Upper lobe of left lung (tissue), 6 donors: ENCODE measurements at places on chromosomes 7 and 10. TPM values are rescaled to one million over a fixed set of nuclear protein-coding genes. Genes with fewer than 3 reads are reported as not detected.

CCDC6 gene
- 42.5 TPM for total RNA-seq

FAM25A gene
- total RNA-seq = not detected

DNA sequence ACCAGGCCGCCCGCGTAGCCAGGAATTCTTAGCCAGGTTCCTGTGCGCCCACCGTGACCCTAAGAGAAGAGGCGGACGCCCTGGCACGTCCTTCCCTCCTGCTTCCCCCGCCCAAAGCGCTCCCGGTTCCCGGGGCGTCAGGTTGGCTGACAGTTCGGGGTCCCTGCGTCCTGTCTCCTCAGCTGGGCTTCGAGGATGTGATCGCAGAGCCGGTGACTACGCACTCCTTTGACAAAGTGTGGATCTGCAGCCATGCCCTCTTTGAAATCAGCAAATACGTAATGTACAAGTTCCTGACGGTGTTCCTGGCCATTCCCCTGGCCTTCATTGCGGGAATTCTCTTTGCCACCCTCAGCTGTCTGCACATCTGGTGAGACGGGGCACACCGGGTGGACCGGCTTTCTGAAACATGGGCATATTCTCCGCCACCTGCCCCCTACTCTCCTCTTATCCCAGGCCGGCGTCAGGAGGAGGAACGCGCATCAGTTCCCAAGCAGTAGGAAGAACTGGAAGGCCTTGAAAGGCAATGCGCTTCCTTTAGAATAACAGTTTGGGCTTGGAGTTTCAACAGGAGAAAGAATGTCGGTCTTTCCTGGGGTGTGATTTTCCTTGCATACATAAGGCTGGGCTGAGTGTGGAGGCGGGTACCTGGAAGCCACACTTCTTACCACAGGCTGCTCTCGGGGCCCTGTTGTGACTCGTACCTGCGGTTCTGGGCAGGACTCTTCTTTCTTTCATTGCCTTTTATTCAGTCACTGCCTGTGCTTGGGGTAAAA lies 728 bp downstream of the CAV2 start:
- peak; percentile 62 for DNase-seq

DNA sequence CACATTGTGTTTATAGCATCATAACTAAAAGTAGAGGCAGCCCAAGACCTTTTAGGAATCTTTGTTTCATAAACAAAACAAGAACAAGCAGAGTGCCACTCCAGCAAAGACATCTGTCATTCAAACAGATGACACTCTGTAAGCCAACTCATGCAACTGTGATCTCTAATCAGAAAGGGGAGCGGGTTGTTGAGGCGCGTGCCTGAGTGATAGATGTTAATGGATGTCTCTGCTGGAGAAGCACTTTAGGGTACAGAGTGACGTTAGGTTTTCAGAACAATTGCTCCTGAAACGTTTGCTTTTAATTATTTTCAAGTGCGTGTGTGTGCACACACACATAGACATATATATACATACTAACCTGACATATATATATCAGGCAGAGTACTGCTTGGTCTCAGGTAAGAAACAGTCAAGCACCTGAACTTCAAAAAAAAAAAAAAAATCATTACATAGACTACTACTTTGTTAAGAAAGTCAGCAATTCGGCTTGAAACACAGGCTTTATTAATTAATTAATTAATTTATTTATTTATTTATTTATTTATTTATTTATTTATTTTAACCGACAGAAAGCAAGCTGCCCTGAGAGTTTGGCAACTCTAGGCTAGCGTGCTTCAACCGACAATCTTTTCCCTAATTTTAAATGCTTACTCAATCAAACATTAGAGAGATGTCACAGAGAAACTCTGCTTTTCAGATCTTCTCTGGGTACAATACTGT lies 109.1 kb downstream of the POU6F2 start:
- no peak for DNase-seq

RPS24 gene
- 992 TPM for total RNA-seq

DNA sequence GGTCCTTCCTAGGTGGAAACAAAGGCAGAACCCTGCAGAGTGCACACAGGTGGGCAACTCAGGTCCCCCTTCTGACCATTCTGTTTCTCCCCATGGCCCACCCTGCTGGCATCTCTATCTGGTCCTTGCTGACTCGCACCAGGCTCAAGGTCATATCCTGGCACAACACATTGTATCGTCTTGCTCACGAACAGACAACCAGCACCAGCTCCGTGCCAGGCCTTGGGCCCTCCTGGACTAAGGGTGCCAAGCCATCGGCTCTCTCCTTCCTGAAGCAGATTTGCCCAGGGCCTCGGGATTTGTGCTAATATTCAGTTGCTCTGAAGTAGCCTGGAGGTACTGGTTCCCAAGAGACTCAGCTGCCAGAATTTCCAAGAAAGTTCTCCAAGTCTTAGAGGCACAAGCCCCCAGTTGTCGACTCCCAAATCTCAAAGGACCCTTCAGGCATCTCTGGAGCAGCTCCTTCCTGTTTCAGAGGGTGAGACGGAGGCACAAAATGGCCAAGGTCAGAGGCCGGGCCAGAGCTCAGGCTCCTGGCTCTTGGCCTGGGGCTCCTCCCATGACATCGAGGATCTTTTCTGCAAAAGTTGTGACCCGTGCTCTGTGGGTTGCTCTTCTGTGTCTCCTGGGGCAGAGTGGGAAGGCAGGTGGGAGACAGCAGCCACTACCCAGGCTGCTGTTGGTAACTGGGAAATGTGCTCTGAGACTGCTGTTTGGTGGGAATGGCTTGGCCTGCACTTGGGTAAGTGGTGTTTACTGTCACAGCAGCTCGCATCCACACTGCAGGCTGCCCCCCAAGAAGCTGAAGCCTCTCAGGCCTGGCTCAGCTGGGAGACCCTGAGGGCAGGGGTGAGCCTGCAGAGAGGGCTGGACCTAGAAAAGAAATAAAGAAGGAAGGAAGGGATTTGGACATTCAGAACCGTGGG lies 121.3 kb downstream of the RGS10 start:
- no peak for DNase-seq

DNA sequence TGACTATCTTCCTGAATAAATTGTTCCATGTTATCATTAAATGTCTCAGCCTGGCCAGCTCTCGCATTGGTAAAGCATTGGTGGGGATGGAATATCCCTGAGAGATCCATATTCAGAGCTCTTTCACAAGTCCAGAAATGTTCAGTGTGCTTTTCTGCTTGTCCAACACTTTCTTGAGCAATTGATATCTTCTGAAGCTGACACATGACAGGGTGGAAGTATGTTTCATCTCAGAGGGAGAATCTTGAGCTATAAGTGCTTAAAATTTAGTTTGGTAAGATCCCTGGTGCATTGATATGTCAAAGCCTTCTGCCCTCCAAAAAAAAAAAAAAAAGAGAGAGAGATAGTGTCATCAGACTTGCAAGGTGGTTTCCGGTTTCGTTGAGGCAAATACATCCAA lies 7.4 kb downstream of the IFIT3 start:
- no peak for DNase-seq

FEZF1 gene
- not detected for total RNA-seq

NKX2-3 gene
- total RNA-seq = not detected

PDE6C gene
- not detected for total RNA-seq

DNA sequence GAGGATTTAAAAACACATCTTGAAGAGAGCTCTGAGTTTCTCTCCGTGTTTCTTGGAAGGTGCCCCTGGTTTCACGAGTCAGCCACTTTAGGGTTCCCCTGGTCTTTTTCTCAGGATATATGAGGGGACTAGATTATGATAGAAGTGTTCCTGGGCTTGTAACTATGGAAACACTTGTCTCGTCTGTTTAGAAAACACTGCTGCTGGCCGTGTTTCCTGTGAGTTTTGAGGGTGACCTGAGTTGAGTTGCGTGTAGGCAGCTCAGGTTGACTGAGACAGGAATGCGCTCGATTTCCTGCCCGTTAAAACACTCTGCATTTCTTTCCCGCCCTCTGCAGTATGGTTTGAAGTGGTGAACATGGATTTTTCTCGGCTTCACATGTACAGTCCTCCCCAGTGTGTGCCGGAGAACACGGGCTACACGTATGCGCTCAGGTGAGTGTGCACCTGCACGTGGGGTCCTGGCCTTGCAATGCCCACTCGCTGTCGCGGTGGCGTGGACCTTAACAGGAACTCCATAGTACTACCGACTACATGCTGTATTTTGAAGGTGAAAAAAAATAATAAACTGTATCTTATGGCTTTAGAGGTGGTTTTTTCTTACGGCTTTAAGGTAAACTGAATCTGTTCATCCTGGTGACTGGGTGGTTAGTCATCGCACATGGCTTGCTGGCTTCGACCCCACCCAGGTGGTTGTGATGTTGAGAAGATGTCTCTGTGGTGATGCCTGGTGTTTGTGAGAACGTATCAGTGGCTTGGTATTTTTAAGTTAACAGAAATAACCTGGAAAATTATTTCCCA lies at the start of gene SUN1:
Gene SUN1 (plus strand): TSS at position 310 of the 801 bp plus-strand sequence. CDS start 49 bp downstream, at position 359.
- peak; percentile 64 for DNase-seq

- no peak for DNase-seq
Measured at GRCh38 chr10:86180861-86181260, 185.7 kb downstream of the GRID1 start.

DNA sequence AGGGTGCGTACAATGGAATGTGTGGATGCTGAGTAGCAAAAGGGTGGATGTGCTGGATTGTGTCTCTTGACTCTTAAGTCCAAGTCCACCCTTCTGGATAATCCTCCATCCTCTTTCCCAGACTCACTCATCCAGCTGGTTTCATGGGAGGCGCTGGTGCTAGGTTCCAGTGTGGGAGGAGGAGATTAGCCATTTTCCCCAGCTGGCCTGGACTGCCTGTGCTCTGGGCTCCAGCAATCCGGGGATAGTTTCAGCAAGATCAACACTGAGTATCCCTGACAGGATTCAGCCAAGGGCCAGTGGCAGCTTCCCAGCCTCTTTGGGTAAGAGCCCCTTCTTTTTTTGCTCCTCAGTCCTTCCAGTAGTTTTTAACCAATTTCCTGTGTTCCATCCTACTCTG lies 21.6 kb upstream of the TRIL start:
- no peak for DNase-seq

GRCh38 chr7:5584821-5585220 lies 161.2 kb upstream of the TNRC18 start:
- no peak for DNase-seq

GRCh38 chr10:70576803-70577517 lies 25.6 kb downstream of the PRF1 start:
- DNase-seq = no peak

FLNC gene
- 4.6 TPM for total RNA-seq

GRCh38 chr10:14384915-14385314 lies 54.2 kb upstream of the FRMD4A start:
- no peak for DNase-seq

DNA sequence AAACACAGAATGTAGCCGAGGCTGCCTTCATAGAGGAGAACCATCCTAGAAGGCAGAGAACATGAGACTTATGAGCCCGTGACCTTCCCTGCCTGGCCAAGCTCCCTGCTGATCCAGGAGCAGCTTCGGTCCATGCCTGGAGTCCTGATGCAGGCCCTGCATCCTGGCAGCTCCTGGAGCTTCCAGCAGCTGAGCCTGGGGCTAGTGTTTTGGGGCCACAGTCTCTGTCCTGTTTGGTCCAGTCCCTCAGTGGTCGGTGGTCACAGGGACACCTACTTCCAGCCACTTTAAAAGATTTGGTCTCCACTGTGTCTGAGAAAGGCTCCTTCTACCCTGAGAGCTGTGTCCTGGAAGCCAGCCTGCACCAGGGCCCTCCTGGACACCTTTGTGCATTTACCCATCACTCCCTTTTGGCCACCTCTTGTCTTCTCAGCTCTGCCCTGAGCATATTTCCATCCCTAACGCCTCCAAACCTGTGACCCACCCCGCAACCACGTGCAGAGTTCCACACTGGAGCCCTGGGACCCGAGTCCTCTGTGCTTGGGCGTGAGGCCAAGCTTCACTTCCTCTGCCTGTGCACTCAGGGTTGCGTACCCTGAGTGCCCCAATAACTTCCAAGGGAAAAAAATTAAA lies 315.2 kb upstream of the ZNF32 start:
- DNase-seq = no peak

DNA sequence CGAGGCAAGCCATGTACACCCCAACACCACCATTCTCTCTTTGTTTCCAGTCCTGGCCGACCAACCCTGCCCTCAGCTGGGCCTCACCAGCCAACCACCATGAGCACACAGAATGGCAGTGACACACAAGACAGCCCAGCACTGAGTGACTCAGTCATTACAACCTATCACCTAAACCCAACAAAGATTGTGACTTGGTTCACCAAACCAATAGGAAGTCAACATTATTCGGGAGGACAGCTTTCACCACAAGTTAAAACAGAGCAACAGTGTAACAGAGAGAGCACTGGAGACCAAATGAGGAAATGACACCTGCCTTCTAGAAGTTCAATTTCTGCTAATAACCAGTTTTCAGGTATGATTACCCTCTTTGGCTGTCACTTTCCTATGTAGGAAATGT lies 72.1 kb downstream of the DNMBP start:
- DNase-seq = no peak
